ENCODE measurements at places on chromosomes 7 and 10. TPM values are rescaled to one million over a fixed set of nuclear protein-coding genes. Genes with fewer than 3 reads are reported as not detected.

DNA sequence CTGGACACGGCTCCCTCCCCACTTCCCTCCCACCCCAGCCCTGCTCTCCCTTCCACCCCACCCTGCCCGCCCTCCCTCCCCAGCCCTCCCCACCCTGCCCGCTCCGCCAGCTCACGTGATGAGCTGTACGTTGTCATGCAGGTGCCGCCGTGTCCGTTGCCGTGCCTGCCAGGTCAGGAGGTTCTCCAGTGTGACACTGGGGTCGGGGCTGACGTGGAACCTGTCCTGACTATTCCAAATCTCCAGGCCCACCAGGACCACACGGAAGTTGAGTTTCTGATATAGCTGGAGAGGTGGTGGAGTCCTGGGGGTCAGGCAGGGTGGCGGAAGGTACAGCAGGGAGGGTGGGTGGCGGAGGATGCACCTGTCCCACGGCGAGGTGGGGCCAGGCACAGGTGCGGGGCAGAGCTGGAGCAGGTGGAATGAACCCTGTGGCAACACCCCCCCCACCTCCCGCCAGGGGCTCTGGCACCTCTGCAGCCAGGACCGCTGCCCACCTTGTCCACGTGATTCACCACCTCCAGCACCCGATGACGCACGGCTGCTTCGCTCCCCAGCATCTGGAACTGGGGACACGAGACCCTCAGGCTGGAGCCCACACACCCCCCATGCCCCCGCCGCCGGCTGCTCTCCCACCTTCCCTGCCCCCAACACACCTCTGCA is 4.2 kb downstream of the ADAM8 start:
- DNase-seq: no peak

GRCh38 chr10:89086801-89087521 is 96.4 kb downstream of the FAS start:
- DNase-seq: peak; percentile 27

RBP3 gene
- not detected for total RNA-seq

DNA sequence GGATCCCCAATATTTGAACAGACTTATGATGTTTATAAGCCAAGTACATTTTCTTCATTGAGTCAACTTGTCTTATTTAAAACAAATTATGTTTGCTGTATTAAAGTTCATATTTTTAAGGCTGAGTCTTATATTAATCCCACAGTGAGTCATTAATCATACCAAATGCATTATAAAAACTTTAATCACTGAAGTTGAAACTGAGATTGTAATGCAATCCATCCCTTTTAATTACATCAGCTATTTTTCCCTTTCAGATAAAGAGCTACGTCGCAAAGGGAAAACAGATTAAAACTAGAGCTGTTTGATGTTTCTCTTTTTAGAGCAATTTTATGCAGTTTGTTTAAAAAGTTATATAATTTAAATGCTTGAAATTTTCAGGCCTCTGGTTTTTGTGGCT is 183.0 kb downstream of the ARID5B start:
- DNase-seq: no peak

- DNase-seq: no peak
Observed at GRCh38 chr7:70303780-70304179, 705.5 kb downstream of the AUTS2 start.

AP3M1 gene
- 46.4 TPM for total RNA-seq

HTR5A gene
- not detected for total RNA-seq

RARRES2 gene
- not detected for total RNA-seq

- DNase-seq: no peak
Observed at GRCh38 chr10:14554491-14555205, 220.0 kb downstream of the FAM107B start.

PLAC9 gene
- not detected for total RNA-seq

DNA sequence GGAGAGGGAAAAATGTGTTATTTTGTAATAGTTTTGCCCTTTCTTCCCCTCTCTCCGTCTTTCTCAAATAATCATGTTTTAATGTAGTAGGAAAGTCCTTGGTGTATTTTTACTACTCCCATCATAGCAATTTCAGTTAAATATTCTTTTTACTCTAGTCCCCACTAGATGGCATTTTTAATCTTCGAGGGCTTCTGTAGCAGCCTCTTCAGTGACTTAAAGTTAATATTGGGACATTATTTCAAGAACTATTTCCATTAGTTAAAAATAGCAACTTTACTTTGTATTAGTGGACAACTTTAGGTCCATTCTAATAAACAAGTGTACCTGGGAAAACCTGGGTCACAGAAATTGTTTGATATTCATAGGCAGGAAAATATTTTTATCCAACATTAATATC is 23.0 kb downstream of the EDRF1 start:
- DNase-seq: no peak

- no peak for DNase-seq
Observed at GRCh38 chr10:63478564-63478963, 12.8 kb upstream of the JMJD1C start.

DNA sequence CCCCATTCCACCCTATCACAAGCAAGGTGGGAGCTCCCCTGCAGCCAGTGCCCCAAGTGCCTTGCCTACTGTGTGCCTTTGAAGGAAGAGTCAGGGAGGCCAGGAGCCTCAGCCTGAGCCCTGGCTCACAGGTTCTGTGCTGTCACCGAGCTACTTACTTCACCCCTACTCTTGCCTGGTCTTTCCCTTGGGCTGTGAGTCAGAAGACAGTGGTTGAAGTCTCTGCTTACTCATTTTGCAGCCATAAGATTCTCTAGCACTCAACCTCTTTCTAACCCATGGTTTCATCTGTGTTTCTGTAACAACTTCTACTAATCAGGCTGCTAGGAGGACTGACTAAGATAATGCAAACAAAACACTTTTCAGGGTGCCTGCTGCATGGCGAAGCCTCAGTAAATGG is 114.5 kb downstream of the PLCE1 start:
- DNase-seq: no peak

DNA sequence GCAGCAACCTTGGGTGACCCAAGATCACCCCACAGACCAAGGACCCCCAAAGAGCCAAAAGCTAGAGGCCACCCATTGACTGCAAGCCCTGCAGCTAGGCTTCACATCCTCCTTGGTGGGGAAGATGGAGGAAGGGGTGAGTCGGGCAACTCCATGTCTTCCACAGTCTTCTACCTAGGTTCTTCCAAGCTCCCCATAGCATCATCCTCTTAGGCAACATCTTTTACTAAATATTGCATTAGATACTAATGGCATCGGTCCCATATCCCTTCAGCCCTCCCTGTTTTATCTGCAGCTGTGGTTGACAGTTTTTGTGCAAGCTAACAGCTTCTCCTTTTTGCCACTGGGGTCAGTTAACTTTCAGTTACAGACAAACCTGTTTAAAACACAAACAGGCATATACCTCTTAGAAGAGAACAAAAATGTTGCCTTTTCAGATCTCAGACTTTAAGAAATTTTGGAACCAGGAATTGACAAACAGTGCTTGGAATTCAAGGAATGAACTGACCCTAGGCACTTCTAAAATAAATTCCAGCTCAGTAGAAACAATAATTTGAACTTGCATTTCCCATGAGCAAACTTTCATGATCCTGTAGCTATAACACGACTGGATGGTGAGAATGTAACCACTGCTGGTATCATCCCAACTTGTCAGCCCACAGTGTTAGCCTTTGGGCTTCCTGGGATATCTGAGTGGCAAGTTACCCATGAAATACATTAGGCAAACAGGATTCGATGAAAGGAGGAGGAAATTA is 33.9 kb upstream of the MSMB start:
- DNase-seq: no peak

CPA4 gene
- total RNA-seq: not detected

DNA sequence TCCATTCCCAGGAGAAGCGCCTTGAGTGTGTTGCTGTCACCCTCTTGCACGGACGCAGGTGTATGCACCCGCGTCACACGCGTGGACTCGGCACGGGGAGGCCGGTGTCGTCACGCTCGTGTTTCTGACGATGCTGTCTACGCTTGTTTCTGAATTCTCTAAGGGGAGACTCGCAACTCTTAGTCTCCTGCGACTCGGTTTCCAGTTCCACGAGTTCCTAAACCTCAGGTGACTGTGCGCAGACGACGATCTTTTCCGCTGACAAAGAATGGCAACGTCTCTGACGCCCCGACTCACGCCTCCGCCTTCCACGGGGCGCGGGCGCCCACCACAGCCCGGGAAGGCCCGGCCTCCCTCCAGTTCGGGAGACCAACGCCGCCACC is 579 bp downstream of the IDI1 start:
- DNase-seq: no peak

DNA sequence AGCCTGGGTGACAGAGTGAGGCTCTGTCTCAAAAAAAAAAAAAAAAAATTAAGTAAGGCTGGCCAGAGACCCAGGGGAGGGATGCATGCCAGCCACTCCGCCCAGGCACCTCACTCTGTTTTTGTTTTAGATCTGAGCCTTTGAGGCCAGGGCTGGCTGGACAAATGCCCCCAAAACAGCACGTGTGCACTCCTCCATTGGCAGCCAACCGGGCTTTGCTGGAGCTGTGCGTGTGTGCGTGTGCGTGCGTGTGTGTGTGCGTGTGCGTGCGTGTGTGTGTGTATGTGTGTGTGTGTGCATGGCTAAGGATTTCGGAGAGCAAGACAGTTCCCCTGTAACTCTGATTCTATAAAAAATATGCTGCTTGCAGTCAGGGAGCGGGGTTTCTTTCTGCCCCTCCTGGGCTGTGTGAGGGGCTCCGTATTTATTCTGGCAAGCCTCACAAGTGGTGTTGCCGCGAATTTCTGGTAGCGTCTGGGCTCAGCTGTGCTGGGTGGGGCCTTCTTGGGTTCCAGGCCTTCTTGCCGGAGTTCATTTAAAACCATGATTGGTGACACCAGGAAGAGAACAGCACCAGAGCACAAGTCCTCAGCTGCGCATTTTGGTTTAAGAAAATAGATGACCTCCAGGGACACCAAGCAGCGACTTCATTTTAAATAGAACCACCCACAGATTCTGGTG is 28.1 kb upstream of the UNCX start:
- no peak for DNase-seq

- no peak for DNase-seq
Observed at GRCh38 chr7:67653856-67654454, 657.3 kb downstream of the TYW1 start.

- peak; percentile 57 for DNase-seq
Observed at GRCh38 chr7:149791-150636, 42.4 kb upstream of the FAM20C start.

LRRC18 gene
- not detected for total RNA-seq

DNA sequence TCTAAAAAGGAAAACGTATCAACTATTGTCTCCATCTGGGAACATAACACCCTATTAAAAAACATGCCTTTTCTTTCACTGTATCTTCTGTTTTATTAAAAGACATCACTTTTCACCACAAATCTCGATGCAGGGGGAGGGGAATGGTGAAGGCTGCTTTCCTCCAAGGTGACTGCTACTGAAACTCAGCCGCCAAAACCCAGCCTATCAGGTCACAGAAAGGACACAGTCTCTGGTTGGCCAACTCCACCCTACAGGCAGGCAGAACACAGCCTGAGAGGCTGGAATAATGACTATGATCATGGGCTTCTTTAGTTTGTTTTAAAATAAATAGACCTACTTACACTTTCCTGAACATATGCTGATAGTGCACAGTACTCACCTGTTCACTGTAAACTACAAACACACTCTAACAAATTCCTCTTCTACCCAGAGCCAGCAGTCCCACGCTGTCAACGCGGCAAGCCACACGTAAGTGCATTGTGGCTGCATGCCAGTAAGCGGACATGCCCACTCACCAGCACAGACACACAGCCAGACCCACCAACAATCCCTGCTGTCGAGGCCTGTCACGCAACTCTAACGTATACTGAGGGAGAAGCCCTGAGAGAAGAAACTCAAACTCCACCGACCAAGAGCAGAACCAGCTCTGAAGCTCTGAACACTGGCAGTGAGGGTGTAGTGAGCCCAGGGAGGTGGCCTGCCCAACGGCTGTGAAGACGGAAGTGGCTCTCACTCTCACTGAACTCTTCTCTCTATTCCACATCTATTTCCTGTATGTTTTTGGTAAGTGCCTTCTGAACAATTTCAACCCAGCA is 41.8 kb downstream of the NCAPG2 start:
- no peak for DNase-seq

- no peak for DNase-seq
Observed at GRCh38 chr10:60286559-60286958, 103.1 kb downstream of the ANK3 start.

GRCh38 chr7:87107949-87108776 is 44.1 kb upstream of the DMTF1 start:
- DNase-seq: no peak

DNA sequence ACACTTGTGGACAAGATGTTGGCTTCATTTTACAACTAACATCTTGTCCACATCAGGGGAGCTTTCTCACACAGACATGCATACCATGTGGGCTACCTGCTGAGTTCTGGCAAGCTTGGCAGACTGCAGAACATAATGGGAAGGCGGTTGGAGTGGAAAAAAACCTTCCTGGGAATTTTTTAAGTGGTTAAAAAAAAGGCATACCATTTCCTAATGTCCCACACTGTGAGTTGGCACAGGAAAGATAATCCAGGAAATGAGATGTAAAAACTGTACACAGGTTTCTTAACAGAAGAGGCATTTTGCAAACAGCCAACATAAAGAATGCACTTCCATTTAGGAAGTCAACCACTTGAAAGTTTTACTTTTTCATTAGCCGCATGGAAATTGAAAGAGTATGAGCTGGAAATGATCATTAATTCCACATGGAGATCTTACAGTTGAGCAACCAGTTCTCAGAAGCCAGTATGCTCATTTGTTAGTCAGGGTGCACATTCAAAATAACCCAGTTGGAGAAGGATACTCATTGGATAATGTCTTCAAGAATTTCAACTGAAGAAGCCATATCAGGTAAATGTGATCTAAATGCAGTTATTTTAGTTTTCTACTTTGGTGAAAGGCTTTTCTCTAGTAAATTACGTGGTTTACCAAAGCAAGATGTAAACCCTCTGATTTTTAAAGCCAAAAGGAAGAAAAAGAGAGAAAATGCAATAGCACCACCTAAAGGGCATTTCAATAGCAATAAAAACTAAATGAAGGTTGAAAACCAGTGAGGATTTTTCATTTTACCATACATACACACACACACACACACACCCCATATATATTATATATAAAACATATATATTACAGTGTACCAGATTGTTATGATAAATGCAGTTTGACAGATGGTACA is 194.0 kb downstream of the TAX1BP1 start:
- DNase-seq: no peak

GPRIN2 gene
- not detected for total RNA-seq

DNA sequence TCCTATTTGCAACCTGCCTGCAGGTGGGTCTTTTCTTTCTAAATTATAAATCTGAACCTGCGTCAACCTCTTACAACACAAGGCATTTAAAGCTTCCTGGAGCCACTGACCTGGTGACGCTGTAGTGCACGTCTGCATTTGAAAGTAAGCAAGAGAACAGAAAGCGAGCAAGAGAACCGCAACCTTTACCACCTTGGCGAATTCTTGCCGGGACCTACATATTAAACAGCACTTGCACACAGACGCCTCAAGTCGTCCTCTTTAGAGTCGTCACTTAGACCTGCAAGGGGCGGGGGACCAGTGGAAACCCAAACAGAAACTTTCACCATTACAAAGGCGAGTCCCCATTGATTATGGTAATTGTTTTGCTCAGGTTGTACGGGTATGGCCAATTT is 9.5 kb downstream of the GLI3 start:
- DNase-seq: peak; percentile 39

GRCh38 chr10:67246066-67246555 is 320.3 kb downstream of the LRRTM3 start:
- no peak for DNase-seq

GRCh38 chr10:121303287-121303890 is 294.9 kb downstream of the FGFR2 start:
- DNase-seq: no peak

Measured in activated naive CD8-positive, alpha-beta T cell treated with anti-CD3 and anti-CD28 coated beads for 36 hours (primary cell).